WTC11 (cell line): ENCODE measurements at places on chromosomes 7 and 10. TPM values are rescaled to one million over a fixed set of nuclear protein-coding genes. Genes with fewer than 3 reads are reported as not detected.

PBLD gene
- total RNA-seq: 2.4 to 2.7 TPM (median 2.6 TPM) in 3 replicates

PIK3CG gene
- 0.07 to 0.11 TPM (median 0.07 TPM) in 3 replicates for total RNA-seq

ZNF277 gene
- 18.3 to 22.5 TPM (median 20.6 TPM) in 3 replicates for total RNA-seq

DNA sequence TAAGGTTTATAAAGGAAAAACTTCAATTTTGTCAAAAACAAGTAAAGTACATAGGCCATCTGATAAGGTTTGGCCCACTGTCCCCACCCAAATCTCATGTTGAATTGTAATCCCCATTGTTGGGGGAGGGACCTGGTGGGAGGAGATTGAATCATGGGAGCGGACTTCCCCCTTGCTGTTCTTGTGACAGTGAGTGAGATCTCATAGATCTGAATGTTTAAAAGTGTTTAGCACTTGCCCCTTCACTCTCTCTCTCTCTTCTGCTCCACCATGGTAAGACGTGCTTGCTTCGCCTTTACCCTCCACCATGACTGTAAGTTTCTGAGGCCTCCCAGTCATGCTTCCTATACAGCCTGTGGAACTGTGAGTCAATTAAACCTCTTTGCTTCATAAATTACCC, 18.2 kb downstream of the MRPL32 start:
- no peak overlapping the region for H3K27ac ChIP-seq
- H3K36me3 ChIP-seq: peaks cover 6% of the 10 kb centered on the region
- peaks cover 8% of the 10 kb centered on the region for H3K4me1 ChIP-seq
- H3K4me3 ChIP-seq: no peak overlapping the region
- H3K27me3 ChIP-seq: no peaks in the 10 kb centered on the region

GRCh38 chr7:54187886-54188685, 354.1 kb upstream of the VSTM2A start:
- H3K27ac ChIP-seq: no peak overlapping the region
- H3K36me3 ChIP-seq: peaks cover 3% of the 10 kb centered on the region; the same call in 1 of the 2 replicates
- DNase-seq: no peak
- no peak overlapping the region for H3K4me3 ChIP-seq
